ENCODE measurements at places on chromosomes 2 and 18.

DNA sequence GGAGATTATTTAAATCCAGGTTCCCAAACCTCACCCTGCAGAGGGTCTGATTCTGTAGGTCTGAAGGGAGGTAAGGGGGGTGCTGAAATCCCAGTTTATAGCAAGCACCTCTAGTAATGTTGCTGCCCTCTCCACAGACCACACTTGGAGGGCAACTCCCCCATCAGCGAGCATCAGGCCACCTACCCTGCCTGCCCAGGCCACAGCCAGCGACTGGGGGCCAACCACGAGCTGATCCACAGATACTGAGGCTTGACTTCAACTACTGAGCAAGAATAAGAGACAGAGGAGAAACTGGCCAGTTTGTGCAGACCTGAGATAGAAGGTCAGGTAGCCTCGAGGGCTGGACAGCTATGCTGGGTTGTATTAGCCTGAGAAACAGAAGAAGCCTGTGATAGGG is 36.3 kb upstream of the LBH start:
- DNase-seq, result no peak

DNA sequence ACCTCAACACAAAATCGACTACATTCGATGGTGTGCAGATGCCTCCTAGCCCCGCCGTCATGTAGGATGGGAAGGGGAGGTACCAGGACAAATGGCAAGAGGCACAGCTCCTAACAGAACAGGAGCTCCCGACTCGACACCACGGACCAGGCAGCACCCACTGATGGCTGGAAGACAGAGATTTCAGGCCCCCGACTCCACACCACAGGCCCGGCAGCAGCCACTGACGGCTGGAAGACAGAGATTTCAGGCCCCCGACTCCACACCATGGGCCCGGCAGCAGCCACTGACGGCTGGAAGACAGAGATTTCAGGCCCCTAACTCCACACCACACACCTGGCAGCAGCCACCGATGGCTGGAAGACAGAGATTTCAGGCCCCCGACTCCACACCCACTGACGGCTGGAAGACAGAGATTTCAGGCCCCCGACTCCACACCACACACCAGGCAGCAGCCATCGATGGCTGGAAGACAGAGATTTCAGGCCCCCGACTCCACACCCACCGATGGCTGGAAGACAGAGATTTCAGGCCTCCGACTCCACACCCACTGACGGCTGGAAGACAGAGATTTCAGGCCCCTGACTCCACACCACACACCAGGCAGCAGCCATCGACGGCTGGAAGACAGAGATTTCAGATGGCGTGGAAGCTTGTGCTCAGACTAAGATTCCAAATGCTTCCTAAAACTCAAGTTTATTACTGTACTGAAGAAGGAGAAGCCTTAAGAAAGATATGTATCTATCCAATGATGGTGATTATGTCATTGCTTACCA is 135.5 kb downstream of the EIPR1 start:
- no peak for DNase-seq

- peak; percentile 47 for DNase-seq
Observed at GRCh38 chr18:54127759-54128378, 96.6 kb downstream of the MBD2 start.

GRCh38 chr2:58834404-58834803 is 593.3 kb upstream of the FANCL start:
- no peak for DNase-seq

- no peak for DNase-seq
Observed at GRCh38 chr2:28956890-28957289, 24.2 kb upstream of the TOGARAM2 start.

Measured in SK-N-DZ (cell line).